SW 1271 (cell line): ENCODE measurements at places on chromosomes 6 and 20.

DNA sequence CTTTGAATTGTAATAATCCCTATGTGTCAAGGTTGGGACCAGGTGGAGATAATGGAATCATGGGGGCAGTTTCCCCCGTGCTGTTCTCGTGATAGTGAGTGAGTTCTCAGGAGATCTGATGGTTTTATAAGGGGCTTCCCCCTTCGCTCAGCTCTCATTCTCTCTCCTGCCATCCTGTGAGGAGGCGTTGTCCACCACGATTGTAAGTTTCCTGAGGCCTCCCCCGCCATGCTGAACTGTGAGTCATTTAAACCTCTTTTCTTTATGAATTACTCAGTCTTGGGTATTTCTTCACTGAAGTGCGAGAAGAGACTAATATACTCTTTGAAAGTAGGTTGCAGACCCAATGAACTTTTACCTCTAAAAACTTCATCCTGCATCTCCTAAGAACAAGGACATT lies 39.2 kb upstream of the KCNG1 start:
- DNase-seq, result no peak

GRCh38 chr6:118984342-118984741 lies 49.4 kb upstream of the MCM9 start:
- no peak for DNase-seq

- no peak for DNase-seq
These were observed 45.5 kb upstream of the THEMIS start for GRCh38 chr6:127946388-127946787.

GRCh38 chr20:62945771-62946339 lies 6.7 kb upstream of the SLC17A9 start:
- no peak for DNase-seq

- DNase-seq, result no peak
These were observed 311.4 kb downstream of the HACE1 start for GRCh38 chr6:104548297-104548696.

GRCh38 chr20:1810926-1811620 lies 84.1 kb upstream of the SIRPA start:
- no peak for DNase-seq

DNA sequence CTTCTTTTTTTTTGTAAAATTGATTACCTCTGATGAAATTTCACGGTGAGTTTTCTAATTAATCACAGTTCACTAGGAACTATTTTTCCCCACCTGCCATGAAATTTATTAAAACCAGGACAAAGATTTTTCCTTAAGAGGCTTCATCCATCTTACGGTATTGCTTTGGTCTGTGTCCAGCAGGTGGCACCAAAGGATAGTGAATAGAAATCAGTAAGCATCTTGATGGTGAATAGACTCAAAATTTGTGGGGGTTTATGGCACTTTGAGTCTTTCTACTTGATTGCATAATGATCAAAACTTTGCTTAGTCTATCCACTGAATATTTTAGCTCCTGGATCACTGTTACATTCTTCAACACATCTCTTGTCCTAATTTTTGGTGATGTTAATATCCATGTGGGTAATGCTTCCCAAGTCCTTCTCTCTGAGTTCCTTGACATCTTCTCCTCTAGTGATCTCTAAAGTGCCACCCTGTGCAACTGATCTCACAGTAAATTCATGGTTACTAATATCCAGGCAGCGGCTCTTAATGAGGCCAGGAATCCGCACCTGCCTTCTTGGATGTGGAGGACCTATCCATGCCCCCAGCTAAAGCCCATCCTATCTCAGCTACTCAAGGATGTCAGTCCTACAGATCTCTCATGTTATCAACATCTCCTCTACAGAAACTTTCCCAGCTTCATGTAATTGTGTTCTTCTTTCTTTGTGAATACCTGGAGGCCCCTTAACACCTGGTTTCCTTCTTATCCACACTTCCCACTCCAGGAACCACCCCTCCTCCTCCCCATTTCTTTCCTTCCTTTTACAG lies 54.5 kb downstream of the STMND1 start:
- peak; percentile 33 for DNase-seq

DNA sequence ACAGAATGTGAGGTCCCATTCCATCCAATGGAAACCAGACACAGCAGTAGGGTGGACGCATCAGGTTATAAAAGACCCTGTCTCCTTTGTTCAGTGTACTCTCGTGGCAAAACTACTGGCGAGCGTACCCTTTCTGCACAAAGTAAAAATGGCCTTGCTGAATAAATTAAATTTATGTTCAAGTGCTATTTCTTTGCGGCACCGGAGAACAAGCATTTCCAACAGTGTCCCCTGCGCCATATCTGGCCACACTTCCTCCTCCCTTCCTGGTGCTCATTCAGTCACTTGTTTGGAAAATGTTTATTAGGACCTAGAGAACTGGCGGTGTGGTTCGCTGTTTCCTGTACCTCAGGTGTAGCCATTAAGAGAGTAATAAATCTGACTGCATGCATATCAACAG lies 46.9 kb upstream of the DACT2 start:
- DNase-seq, result no peak
